ENCODE measurements at places on chromosomes 1 and 21.
A peak's percentile ranks its signal among the peaks of the same experiment; 100 is the strongest.

GRCh38 chr1:91349524-91349923 lies 55.1 kb downstream of the HFM1 start:
- H3K36me3 ChIP-seq, result no peaks in the 10 kb centered on the region
- H3K4me3 ChIP-seq, result no peak overlapping the region
- no peak overlapping the region for H3K27ac ChIP-seq
- no peaks in the 10 kb centered on the region for H3K27me3 ChIP-seq
- H3K4me1 ChIP-seq, result no peaks in the 10 kb centered on the region

DNA sequence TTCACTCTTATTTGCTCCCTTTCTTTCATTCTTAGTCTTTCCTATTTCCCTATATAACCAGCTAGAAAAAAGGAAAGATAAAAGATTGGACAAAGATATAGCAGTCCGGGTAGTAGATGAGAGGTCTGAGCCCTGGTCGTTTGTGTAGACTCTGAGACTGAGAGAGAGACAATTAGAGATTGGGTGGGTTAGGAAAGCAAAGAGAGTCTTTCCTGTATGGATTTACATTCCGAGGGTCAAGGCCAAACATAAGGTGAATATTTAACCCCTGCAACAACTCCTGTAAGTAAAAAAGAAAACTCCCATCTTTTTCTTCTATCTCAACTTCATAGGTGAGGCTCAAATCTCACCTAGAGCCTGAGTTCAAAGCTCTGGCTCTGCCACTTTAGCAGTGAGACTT lies 218.0 kb upstream of the FGGY start:
- no peak for DNase-seq
- no peaks in the 10 kb centered on the region for H3K4me1 ChIP-seq
- no peaks in the 10 kb centered on the region for H3K27me3 ChIP-seq
- H3K36me3 ChIP-seq, result no peaks in the 10 kb centered on the region
- no peak overlapping the region for H3K27ac ChIP-seq

DNA sequence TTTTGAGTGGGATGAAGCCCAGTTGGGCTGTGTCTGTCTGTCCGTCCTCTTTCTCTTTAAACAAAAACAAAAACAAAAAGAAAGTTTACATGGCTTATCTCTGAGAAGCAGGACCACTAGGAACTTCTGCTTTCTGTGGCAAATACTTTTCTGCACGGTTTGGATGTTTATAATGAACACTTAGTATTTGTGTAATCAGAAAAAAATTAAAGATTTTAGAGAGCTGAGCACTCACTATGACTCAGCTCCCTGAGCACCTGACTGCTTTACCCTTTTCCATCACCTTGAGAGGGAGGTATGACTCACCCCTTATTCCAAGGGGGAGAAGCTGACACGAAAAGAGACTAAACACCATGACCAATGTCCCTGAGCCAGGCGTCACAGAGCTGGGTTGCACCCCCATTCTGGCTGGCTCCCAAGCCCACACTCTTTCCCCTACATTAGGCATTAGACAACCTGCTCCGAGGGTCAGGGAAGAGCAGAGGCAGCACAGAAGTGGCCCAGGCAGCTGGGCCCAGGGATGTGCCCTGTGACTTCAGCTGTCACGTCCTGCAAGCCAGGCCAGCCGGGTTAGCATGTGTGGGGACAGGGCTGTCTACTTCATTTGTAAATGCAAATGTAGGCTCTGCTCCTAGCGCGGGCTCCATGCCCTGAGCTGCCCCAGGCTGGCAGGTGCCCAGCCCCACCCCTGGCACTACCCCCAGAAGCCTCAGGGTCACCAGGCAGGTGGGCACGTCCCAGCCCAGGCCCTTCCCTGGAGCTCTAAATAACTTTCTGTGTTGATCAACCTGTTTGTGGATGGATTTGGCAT lies 30.4 kb downstream of the RAP1GAP start:
- no peak for DNase-seq
- no peak overlapping the region for H3K27ac ChIP-seq
- H3K36me3 ChIP-seq, result no peaks in the 10 kb centered on the region
- H3K27me3 ChIP-seq, result no peaks in the 10 kb centered on the region
- no peaks in the 10 kb centered on the region for H3K4me1 ChIP-seq

DNA sequence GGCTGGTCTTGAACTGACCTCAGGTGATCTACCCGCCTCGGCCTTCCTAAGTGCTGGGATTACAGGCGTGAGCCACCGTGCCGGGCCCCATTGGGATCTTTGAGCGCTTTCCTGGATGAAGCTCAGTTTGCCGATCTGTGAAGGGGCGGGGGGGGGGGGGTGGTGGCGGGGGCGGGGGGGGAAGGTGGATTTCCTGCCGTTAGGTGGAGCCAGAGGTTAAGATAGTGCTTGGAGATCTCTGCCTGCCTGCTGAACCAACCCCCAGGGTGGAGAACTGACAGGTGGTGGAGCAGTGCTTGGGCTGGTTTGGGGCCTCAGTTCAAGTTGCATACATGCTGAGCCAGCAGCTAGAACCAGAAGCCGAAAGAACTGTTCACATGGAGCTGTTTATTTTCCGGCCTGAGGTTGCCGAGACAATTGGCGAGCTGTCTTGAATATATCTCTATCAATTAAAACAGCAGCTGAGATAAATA lies 1.7 kb downstream of the TMCC2 start:
- H3K36me3 ChIP-seq, result no peaks in the 10 kb centered on the region
- DNase-seq, result peak; percentile 22
- H3K4me3 ChIP-seq, result peak overlapping the region; percentile 63
- peaks cover 22% of the 10 kb centered on the region for H3K4me1 ChIP-seq
- no peaks in the 10 kb centered on the region for H3K27me3 ChIP-seq
- H3K27ac ChIP-seq, result no peak overlapping the region

- H3K36me3 ChIP-seq, result no peaks in the 10 kb centered on the region
- H3K4me3 ChIP-seq, result no peak overlapping the region
- DNase-seq, result no peak
- H3K4me1 ChIP-seq, result no peaks in the 10 kb centered on the region
- H3K27ac ChIP-seq, result no peak overlapping the region
Observed at GRCh38 chr1:5220421-5220820, 566.0 kb downstream of the AJAP1 start.

DNA sequence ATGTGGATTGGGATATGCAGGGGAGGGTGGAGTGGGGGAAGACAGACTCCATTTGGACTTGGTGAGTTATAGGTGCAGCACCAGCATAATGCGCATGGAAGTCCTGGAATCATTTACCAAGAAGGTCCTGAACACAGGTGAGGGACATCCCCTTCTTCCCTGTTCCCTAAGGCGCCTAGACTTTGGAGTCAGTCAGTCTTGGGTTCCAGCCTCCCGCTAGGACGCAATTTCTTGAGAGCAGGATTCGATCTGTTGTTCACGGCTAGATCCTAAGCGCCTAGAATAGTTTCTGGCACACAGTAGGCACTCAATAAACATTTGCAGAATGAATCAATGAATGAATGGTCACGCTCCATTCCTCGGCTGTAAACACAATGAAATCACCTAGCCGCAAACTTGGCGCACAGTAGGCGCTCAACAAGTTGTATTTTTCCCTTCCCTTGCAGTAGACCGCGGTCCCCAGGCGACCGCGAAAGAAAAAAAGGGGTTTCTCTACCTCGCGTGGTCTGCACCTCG lies 1.0 kb upstream of the AK4 start:
- no peak for DNase-seq
- peak overlapping the region; percentile 69 for H3K4me3 ChIP-seq
- H3K4me1 ChIP-seq, result peaks cover 3% of the 10 kb centered on the region
- H3K27me3 ChIP-seq, result peaks cover 8% of the 10 kb centered on the region
- H3K36me3 ChIP-seq, result no peaks in the 10 kb centered on the region

- H3K27ac ChIP-seq, result no peak overlapping the region
- H3K36me3 ChIP-seq, result no peaks in the 10 kb centered on the region
- H3K27me3 ChIP-seq, result no peaks in the 10 kb centered on the region
- no peaks in the 10 kb centered on the region for H3K4me1 ChIP-seq
Observed at GRCh38 chr1:194117582-194117981, 931.2 kb upstream of the B3GALT2 start.

GRCh38 chr21:22582026-22582425 lies 1583.8 kb downstream of the NCAM2 start:
- no peaks in the 10 kb centered on the region for H3K4me1 ChIP-seq
- no peak for DNase-seq
- no peaks in the 10 kb centered on the region for H3K36me3 ChIP-seq
- H3K4me3 ChIP-seq, result no peak overlapping the region

DNA sequence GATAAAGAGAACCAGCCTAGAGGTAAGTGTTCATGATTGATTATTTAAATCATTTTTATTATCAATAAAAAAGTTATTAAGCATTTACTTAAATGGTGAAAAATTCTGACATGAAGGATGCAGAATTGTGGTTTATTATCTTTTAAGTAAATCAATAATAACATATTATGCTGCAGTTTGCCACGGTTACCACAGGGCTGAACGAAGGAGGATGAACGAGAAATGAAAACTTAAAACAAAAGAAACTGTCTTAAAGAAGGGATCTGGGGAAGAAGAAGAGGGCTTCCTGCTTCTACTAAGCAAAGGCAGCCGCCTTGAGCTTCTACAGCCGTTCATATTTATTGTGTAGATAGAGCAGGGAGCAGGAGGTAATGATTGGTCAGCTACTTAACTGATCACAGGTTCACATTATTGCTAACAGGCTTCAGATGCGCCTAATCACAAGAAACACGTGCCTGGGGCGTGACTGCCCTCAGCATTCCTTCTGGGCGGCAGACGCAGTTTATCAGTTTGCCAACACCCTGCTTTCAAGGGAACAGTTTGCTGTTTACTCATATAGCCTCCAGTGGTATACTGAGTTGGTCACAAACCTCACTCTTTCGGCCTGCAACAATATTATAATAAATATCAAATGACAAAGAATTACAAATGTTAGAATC lies 5.8 kb upstream of the FNBP1L start:
- peaks cover 1% of the 10 kb centered on the region for H3K4me1 ChIP-seq
- DNase-seq, result no peak
- H3K4me3 ChIP-seq, result no peak overlapping the region
- H3K27ac ChIP-seq, result no peak overlapping the region

- H3K27me3 ChIP-seq, result no peaks in the 10 kb centered on the region
- no peak for DNase-seq
- H3K4me1 ChIP-seq, result no peaks in the 10 kb centered on the region
- H3K4me3 ChIP-seq, result no peak overlapping the region
Observed at GRCh38 chr1:7500381-7501083, 270.6 kb upstream of the VAMP3 start.

- H3K4me1 ChIP-seq, result peaks cover 4% of the 10 kb centered on the region
- H3K36me3 ChIP-seq, result no peaks in the 10 kb centered on the region
- no peak for DNase-seq
- no peak overlapping the region for H3K4me3 ChIP-seq
Observed at GRCh38 chr21:38735626-38736206, 70.0 kb upstream of the ETS2 start.

DNA sequence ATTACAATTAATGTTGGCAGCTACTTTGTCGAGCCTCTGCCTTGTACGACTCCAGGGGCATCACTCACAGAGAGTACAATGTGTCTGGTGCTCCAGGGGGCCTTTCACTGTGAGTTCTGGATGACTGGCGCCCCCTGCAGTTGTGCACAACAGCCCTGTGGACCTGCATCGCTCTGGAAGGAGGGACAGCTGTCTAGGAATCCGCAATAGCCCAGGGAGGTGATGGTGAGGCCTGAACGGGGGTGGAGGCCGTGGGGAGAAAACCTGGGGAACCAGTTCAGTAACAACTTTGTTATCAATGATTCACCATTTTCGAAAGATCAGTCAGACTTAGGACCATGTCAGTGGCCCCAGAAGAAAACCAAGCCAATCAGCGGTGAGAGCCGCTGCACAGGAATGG lies 189.1 kb downstream of the KAZN start:
- no peaks in the 10 kb centered on the region for H3K36me3 ChIP-seq
- no peak for DNase-seq
- no peak overlapping the region for H3K27ac ChIP-seq
- no peak overlapping the region for H3K4me3 ChIP-seq
- no peaks in the 10 kb centered on the region for H3K27me3 ChIP-seq
- H3K4me1 ChIP-seq, result no peaks in the 10 kb centered on the region

DNA sequence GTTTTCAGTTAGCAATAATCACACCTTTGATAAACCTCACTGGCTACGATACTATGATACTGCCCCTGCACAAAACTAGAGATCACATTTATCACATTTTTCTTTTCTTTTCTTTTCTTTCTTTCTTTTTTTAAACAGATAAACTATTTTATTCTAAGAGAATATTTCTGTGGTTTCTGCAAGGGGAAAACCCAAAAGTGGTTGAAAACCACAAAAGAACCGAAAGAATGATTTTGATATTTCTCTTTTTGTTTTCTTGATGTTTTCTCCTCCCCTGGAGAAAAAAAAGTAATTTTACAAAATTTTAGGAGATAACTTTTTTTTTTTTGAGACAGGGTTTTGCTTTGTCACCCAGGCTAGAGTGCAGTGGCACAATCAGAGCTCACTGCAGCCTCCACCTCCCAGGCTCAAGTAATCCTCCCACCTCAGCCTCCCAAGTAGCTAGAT lies 18.4 kb upstream of the FRRS1 start:
- H3K4me3 ChIP-seq, result peak overlapping the region; percentile 2
- H3K27ac ChIP-seq, result no peak overlapping the region
- H3K36me3 ChIP-seq, result no peaks in the 10 kb centered on the region
- H3K4me1 ChIP-seq, result peaks cover 6% of the 10 kb centered on the region
- no peak for DNase-seq
